Renal cortex interstitium (tissue), 15 donors: ENCODE measurements at places on chromosomes 4 and X.

DNA sequence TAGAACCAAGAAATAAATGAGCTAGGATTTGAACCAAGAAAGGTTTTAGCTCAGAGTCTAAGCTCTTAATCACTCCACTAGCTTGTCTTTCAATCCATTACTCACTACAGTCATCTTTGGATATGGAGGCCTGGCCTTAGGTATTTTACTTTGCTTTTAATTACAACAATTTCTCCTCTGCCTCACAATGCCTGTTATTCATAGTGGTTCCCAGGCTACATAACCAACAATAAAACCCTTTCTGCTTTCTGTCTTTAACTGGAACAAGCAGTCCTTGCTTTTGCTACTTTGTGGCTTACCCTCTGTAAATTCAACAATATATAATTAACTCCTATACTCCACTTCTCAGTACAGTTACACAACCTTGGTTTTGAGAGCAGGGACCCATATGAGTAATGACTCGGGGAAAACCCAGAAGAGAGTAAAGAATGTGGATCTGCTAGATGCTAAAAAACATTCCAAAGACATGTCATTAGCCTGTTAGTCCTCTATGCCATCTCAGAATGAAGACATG lies 94.7 kb upstream of the NAP1L5 start:
- no peak for DNase-seq

- no peak for DNase-seq
These were observed 112.6 kb upstream of the PPARGC1A start for GRCh38 chr4:24002330-24002966.

DNA sequence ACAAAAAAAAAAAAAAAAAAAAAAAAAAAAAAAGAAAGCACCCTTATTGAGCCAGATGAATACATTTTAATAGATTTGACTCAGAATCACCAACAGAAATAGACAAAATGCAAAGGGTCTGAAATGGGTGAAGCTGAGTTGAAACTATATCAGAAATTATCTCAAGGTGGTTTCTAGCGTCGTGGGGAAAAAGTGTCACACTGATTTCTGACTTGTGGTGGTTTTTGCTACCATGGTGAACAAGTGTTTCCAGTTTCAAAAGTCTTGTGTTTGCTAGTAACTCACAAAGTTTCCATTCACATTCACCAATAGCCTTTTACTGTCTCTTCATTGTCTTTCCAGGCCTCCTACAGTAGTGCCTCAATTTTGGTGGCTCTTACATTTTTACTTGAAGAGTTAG lies 135.5 kb downstream of the ARHGAP24 start:
- no peak for DNase-seq

DNA sequence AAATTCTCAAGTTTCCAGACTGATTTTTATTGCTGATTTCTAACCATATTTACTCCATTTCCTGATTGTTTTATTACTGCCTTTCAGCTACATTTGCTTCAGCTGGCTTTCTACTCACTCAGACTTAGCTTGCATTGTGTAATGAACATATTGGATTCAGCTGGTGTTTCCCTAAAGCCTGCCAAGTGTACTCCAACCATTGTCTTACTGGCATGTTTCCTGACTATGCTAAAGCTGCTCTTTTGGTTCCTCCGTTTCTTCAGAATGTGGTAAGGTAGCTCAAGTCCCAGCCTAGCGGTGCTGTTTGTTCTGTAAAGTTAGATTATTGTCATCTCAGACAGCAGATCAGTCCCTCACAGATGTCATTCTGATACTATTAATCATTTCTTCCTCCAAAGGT lies 53.1 kb upstream of the GLRA2 start:
- DNase-seq = peak; percentile 33

DNA sequence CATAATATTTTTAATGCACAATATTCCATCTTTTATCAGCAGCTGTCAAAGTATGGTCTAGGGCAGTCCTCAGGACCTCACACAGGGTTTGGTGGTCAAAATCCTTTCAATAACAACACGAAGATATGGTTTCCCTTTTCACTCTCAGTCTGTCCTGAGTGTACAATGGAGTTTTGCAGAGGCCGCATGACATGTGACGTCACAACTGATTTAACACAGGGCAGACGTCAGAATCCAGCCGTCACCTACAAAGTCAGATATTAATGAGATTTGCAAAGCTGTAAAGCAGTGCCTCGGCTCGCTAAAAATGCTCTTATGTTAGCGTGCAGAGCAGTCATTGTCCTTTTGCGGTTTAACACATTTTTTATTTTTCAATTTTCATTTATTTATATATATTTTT lies 12.5 kb downstream of the ABLIM2 start:
- DNase-seq = no peak

DNA sequence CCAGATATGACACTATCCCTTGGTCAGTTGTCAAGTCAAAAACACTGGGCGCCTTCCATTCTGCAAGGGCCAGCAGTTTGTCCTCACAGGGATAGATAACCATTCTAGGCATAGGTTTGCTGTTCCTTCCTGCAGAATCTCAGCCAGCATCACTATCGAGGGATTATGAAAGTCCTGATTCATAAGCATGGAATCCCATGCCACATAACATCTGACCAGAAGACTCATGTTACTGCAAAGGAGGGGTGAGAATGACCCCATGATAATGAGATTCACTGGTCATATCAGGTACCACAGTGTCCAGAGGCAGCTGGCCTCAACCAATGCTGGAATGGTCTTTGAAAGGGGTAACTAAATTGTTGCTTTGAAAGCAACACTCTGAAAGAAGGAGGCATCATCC lies 84.7 kb downstream of the OTC start:
- DNase-seq = no peak

GRCh38 chrX:48813644-48814043 lies 11.8 kb downstream of the HDAC6 start:
- DNase-seq = no peak

DNA sequence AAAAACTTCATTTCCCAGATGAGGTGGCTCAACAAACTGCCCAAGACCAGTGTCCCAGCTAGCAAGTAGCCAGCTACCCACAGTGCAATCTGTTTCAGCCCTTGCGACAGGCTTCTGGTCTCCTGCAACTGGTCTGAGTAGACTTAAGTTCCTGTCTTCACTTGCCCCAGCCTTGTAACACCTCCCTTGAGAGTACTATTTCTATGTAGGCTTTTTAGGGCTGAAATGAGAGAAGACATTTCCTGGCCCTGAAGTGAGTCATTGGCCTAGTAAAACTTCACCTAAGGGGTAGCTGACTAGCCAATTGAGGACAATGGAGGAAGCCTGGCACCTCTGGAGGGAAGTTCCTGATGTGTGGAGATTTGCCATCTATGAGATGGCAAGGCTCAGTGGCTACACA lies 80.1 kb upstream of the STIM2 start:
- DNase-seq = no peak

DNA sequence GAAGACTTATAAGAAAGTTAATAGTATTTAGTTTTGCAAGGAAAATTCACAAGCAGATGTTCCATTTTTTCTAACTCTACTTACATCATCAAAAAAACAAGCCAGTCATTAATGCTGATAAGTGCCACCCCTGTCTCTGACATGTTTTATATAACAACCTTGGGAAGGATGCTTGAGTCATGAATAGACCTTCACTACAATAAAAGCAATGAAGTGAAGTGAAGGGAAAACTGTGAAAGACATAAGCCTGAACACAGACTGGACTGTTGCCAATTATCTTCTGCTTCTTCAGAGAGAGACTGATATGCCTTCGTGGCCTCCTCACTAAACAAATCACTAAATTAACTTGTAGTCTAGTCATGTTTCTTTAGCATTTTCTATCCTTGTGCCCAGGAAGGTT lies 353.2 kb downstream of the PDHA2 start:
- DNase-seq = no peak

DNA sequence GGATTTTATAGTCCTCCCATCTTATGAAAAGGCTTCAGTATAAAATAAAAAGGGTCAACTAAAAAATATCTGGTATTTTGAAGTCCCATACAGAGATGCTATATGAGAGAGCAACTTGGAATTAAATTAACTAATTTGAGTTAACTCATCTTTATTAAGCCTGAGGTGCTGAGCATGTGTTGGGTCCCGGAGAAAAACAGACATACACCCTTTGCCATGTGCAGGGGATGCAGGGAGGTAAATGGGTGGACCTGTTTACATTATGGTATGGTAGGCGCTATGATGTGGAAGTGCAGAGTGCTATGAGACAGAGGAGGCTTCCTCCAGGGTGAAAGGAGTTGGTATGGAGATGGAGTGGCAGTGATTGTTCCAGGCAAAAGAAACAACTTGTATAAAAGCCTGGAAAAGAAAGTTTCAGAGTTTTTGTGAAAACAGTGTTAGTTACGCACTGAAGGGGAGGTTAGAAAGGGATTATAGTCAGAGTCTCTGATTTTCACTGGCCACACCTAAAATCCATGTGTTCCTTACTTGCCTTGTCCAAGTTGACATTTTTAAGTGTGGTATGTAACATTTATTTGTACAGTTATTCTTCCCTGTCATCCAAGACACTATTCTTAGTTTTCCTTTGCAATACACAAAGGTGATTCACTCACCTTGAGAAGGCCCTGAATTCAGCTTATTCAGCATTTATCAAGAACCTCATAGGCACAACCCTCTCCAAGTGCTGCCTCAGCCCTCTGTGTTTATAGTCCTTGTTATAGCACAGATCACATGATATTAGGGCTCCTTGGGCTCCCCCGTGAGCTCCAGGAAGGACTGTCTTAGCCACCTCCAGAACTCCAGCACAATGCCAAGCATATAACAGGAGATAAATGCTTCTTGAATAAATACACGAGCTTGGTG lies 152.0 kb downstream of the RASL11B start:
- no peak for DNase-seq

- DNase-seq = peak; percentile 14
These were observed 37.5 kb downstream of the PGRMC1 start for GRCh38 chrX:119273420-119274192.

GRCh38 chr4:147733716-147734344 lies 1.9 kb downstream of the ARHGAP10 start:
- no peak for DNase-seq

- DNase-seq = no peak
These were observed 80.5 kb upstream of the AMELX start for GRCh38 chrX:11212741-11213140.

GRCh38 chr4:168318266-168318895 lies at the start of gene DDX60:
TSS of gene DDX60 (minus strand) at chr4:168318752. CDS start at chr4:168311259, 7,493 bp downstream.
- DNase-seq = peak; percentile 44

DNA sequence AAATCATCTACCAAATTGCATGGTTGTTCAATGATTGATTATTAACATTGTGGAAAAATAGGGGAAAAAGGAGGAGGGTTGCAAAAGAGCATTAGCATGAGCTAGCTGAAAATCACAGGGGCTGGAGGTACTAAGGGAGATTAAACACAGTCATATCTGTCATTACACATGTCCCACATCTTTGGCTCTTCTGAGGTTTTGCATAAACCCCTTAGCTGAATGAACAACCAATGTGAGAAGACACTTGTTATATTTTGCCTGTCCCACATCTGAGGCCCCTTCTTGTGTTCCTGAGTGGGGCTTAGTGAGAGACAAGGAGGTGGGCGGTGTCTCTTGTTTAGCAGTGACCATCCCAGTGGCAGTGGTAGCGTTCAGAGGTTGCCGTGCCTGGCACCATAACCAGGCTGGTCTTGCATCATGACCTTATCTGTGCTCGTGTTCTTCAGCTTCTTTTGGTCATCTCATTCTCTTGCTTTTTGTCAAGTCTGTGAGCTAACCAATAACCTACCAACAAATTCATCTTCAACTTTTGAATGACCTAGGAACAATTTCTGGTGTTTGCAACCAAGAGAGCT lies 95.6 kb downstream of the MID1IP1 start:
- DNase-seq = no peak

DNA sequence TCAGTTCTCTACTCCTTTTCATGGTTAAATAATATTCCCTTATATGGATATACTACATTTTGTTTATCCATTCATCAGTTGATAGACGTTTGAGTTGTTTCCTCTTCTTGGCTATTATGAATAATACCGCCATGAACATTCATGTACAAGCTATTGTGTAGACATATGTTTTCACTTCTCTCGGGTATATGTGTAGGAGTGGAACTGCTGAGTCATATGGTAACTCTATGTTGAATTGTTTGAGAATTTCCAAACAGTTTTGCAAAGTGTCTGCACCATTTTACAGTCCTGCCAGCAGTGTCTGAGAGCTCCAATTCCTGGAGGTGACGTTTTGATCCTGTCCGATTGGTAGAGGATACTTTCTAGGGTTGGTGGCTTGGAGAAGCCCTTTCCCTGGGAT lies 23.6 kb downstream of the PLAC1 start:
- DNase-seq = no peak

DNA sequence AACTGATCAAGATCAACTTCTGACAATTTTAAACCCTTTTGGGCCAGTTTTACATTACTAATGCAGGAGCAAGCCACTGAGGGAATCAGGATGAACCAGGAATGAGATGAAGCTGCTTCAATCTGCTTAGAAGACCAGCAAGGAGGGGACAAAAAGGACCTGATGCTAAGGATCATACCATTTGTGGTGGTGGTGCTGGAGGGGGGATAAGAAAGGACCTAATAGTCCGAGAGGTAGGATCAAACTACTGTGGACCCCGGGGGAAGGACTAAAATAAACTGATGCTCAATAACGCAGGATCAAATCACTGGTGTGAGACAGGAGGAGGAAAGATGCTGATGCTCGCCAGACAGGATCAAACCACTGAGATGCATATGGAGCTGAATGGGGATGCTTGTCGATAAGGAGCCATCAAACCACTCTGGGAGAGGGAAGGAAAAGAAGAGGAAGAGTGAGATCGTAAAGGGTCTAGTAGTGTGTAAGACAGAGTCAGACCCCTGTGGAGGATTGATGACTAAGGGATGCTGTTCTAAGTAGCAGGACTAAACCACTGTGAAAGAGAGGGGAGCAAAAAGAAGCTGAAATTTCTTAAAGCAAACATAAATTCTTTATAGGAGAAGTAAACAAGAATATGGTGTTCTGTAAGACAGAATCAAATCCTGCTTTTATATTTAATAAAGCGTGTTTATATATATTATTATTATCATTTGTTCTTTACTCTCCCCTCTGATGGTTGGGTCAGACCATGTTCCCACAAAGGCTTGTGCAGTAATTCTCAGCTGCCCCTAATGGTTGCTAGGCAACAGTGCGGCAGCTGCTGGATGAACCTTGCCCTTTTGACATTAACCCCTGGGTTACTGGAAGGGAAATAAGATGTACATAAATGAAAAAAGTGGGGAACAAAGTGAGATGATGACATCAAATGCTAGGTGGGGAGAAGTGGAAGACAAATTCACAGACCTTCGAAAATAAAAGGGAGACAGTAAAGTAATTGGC lies 432.5 kb upstream of the FGF16 start:
- DNase-seq = peak; percentile 10

DNA sequence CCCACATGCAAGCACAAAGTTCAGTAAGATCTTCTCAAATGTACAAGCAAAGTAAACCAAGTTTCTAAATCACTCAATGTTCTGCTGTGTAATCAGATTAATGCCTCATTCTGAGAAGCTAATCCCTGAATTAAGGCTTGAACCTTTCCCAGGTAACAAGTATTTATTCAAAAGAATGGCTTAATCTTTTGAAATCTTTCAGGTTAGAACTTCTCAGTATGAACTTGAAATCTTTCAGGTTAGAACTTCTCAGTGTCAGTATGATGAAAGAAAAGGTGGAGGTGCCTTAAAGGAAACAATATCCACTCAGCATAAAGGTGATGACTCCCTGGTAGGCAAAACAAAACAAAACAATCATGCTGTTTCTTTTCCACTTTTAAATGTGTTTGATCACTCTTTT lies 29.0 kb downstream of the TMPRSS11B start:
- no peak for DNase-seq

GRCh38 chrX:49176421-49177326 lies 5.0 kb downstream of the PLP2 start:
- no peak for DNase-seq

GRCh38 chrX:136827026-136827425 lies 46.3 kb upstream of the ARHGEF6 start:
- DNase-seq = peak; percentile 12

GRCh38 chr4:82739287-82740190 lies 59.1 kb downstream of the SCD5 start:
- no peak for DNase-seq

GRCh38 chr4:156477636-156478035 lies 494.0 kb downstream of the PDGFC start:
- DNase-seq = no peak
